ENCODE measurements at places on chromosomes 5 and 9. TPM values are rescaled to one million over a fixed set of nuclear protein-coding genes. Genes with fewer than 3 reads are reported as not detected.
A peak's percentile ranks its signal among the peaks of the same experiment; 100 is the strongest.

IL5 gene
- not detected for total RNA-seq

CDX1 gene
- total RNA-seq: not detected

PIK3R1 gene
- 87.0 TPM for total RNA-seq

SPINK7 gene
- total RNA-seq: not detected

ANKRD31 gene
- total RNA-seq: 0.08 TPM

KCNMB1 gene
- 0.83 TPM for total RNA-seq

DNA sequence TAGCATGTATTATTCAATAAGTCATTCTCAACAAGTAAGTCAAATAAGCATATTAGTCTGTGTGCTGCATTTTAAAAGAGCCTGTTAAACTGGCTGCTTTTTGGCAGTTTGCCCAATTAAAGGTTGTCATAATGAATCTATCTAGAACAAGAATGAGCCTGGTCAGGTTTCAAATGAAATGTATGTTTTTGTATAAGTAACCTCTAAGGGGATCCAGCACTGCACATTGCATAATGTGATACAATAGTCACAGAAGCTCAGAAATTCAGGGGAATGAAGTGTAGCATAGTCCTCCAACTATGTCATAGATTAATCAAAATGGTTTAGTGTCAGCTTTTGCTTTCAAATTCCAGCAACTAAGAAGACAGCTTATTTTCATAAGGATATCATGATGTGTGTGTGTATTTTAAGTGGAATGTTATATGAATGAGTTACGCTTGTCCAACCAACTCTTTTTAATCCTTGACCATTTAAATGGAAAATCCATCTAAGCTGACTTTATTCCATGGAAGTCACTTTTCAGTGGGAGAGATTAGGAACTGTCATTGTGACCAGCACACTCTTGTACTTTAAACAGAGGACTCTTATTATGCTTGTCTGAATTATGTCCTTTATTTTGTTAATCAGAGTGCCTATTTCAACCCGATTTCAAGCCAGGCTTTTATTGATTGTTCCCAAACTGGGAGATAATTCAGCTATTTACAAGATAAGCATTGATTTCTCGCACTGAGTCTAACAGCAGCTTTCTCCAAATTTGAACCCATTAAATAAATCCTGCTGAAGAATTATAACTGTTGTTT, 283.9 kb upstream of the ADAMTSL1 start:
- no peaks in the 10 kb centered on the region for H3K36me3 ChIP-seq
- DNase-seq: no peak
- H3K4me3 ChIP-seq: no peak overlapping the region
- H3K27me3 ChIP-seq: no peaks in the 10 kb centered on the region
- no peak overlapping the region for H3K27ac ChIP-seq

GRCh38 chr5:67089200-67089725, 107.3 kb downstream of the CD180 start:
- no peak for DNase-seq
- no peaks in the 10 kb centered on the region for H3K4me1 ChIP-seq
- H3K36me3 ChIP-seq: peaks cover 7% of the 10 kb centered on the region
- no peaks in the 10 kb centered on the region for H3K27me3 ChIP-seq
- H3K4me3 ChIP-seq: no peak overlapping the region

- no peaks in the 10 kb centered on the region for H3K36me3 ChIP-seq
- H3K4me1 ChIP-seq: no peaks in the 10 kb centered on the region
- no peaks in the 10 kb centered on the region for H3K27me3 ChIP-seq
- H3K27ac ChIP-seq: no peak overlapping the region
- no peak for DNase-seq
Measured at GRCh38 chr9:9498846-9499245, 1114.0 kb downstream of the PTPRD start.

DNA sequence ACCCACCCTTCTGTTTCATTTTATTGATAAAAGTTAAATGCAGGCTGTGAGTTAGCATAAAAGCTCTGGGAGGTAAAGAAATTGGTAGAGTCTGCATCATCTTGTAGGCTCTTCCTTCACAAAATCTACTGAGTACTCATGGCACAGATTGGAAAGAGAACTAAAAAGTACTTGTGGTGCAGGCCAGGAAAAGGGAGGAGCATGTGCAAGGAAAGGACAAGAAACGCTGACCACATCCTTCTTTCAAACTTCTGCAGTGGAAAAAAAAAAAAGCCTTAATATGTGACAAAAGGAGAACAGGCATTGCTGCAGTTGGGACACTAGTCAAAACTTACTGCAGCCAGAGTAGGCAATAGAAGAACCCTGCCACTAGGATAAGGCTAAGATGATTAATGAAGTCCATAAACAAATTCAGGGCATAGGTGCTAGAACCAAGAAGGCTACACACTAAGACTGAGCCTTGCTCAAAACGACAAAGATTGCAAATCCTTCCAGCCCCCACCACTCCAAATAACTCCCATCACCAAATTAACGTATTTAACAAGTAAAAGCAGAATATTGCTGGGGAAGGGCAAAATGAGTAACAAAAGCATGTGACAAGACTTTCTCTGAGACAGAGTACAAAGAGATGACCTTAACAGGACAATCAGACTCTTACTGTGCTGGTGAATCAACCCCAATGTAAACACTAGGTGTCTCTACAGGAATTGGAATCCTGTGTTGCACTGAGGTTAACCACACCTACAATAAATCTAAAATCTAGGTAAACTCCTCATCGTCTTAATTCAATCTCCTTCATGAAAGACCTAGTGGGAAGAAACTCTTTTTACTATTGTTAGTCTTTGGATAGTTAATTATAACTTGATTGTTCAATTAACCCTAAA, 1024.8 kb downstream of the TLE1 start:
- no peak overlapping the region for H3K4me3 ChIP-seq
- H3K36me3 ChIP-seq: no peaks in the 10 kb centered on the region
- H3K27me3 ChIP-seq: no peaks in the 10 kb centered on the region
- DNase-seq: no peak

GRCh38 chr5:173751266-173751600, 134.8 kb upstream of the BOD1 start:
- DNase-seq: no peak
- no peak overlapping the region for H3K27ac ChIP-seq
- no peaks in the 10 kb centered on the region for H3K27me3 ChIP-seq
- no peaks in the 10 kb centered on the region for H3K4me1 ChIP-seq
- no peak overlapping the region for H3K4me3 ChIP-seq

- no peaks in the 10 kb centered on the region for H3K27me3 ChIP-seq
- no peak overlapping the region for H3K4me3 ChIP-seq
- no peak for DNase-seq
- no peak overlapping the region for H3K27ac ChIP-seq
- H3K4me1 ChIP-seq: no peaks in the 10 kb centered on the region
- H3K36me3 ChIP-seq: no peaks in the 10 kb centered on the region
Measured at GRCh38 chr5:647311-647710, 35.2 kb downstream of the CEP72 start.

GRCh38 chr5:91074615-91075014, 308.5 kb downstream of the ARRDC3 start:
- H3K4me3 ChIP-seq: no peak overlapping the region
- no peak for DNase-seq
- no peak overlapping the region for H3K27ac ChIP-seq

- H3K4me3 ChIP-seq: no peak overlapping the region
- DNase-seq: no peak
- H3K27me3 ChIP-seq: no peaks in the 10 kb centered on the region
Measured at GRCh38 chr5:178469975-178470759, 120.0 kb downstream of the COL23A1 start.

DNA sequence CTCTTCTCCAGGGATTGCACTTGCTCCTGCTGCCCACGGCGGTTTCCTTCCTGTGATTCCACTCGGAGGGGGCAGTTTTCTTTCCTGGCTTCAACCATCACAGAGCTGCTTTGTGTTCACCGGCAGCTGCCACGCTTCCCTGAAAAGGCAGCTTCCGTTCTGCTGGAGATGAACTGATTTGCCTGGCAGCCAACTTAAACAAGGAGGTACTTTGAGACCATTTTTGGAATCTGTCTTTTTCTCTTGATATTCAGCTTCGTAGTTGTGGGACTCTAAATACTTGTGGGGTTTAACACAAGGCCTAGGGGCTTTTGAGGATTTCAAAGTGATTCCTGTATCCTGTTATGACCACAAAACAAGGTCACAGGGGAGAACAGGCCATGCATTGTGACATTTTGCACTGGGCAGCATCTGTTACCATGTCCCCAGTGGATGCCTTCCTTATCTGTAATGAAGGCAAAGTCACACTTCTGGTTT, 192.0 kb downstream of the MTRR start:
- H3K4me3 ChIP-seq: no peak overlapping the region
- DNase-seq: no peak
- no peaks in the 10 kb centered on the region for H3K36me3 ChIP-seq
- H3K4me1 ChIP-seq: no peaks in the 10 kb centered on the region
- no peak overlapping the region for H3K27ac ChIP-seq

- peak; percentile 47 for DNase-seq
- H3K4me3 ChIP-seq: no peak overlapping the region
- no peaks in the 10 kb centered on the region for H3K36me3 ChIP-seq
- no peaks in the 10 kb centered on the region for H3K4me1 ChIP-seq
- H3K27ac ChIP-seq: no peak overlapping the region
Measured at GRCh38 chr9:138007918-138008841, 130.6 kb downstream of the CACNA1B start.

DNA sequence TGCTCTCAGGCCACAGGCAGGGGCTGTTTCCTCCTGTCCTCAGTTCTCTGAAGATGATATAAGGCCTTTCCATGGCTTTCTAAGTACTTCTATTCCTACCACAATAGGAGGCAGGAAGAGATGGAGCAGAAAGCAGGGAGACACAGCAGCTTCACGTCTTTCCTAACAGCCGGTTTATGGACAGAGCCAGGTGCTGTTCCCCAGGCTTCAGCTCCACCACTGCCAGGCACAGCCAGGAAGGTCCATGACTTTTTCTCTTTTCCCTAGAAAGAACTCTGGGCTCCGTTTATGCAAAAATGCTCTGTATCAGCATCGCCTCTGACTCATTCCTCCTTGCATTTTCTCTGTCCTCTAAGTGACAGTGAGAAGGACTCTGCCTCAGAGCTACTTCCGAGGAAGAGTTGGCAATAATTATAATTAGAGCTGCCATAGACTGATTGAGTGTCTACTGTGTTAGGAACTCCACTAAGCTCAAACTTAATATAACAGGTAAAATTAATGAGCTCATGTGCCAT, 478.5 kb downstream of the RASEF start:
- no peaks in the 10 kb centered on the region for H3K27me3 ChIP-seq
- H3K4me1 ChIP-seq: no peaks in the 10 kb centered on the region
- no peaks in the 10 kb centered on the region for H3K36me3 ChIP-seq
- no peak overlapping the region for H3K27ac ChIP-seq
- DNase-seq: no peak

GRCh38 chr5:80935811-80936385, 24.3 kb upstream of the RASGRF2 start:
- no peak for DNase-seq
- no peaks in the 10 kb centered on the region for H3K4me1 ChIP-seq
- H3K36me3 ChIP-seq: no peaks in the 10 kb centered on the region

DNA sequence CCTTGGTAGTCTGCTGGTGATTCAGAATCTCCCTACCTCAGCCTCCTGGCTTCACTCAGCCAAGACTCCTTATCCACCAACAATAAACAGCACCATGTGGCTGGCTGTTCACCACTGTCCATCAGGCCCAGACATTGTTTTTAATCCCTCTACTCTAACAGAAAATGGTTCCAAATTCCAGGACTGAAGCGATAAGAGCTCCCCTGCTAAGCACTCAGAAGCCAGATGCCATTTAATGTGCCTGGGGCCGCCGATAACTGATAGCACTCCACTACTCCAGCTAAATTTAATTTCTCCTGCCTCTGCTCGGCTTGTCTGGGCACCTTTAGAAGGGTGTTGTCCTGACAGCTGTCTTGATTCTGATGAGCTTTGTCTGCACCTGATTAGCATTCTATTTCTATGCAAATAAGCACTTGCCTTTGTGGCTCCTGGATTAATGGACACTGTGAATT, 47.1 kb downstream of the ZNF622 start:
- peak overlapping the region; percentile 70 for H3K27ac ChIP-seq
- no peaks in the 10 kb centered on the region for H3K36me3 ChIP-seq
- no peak overlapping the region for H3K4me3 ChIP-seq
- H3K4me1 ChIP-seq: no peaks in the 10 kb centered on the region
- H3K27me3 ChIP-seq: no peaks in the 10 kb centered on the region

DNA sequence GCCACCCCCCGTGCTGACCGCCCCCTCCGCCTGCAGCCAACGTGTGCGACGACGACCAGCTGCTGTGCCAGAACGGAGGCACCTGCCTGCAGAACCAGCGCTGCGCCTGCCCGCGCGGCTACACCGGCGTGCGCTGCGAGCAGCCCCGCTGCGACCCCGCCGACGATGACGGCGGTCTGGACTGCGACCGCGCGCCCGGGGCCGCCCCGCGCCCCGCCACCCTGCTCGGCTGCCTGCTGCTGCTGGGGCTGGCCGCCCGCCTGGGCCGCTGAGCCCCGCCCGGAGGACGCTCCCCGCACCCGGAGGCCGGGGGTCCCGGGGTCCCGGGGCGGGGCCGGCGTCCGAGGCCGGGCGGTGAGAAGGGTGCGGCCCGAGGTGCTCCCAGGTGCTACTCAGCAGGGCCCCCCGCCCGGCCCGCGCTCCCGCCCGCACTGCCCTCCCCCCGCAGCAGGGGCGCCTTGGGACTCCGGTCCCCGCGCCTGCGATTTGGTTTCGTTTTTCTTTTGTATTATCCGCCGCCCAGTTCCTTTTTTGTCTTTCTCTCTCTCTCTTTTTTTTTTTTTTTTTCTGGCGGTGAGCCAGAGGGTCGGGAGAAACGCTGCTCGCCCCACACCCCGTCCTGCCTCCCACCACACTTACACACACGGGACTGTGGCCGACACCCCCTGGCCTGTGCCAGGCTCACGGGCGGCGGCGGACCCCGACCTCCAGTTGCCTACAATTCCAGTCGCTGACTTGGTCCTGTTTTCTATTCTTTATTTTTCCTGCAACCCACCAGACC, 80.2 kb downstream of the NTNG2 start:
- H3K4me3 ChIP-seq: peak overlapping the region; percentile 67
- DNase-seq: no peak
- H3K4me1 ChIP-seq: peaks cover 18% of the 10 kb centered on the region
- H3K27ac ChIP-seq: peak overlapping the region; percentile 66

DNA sequence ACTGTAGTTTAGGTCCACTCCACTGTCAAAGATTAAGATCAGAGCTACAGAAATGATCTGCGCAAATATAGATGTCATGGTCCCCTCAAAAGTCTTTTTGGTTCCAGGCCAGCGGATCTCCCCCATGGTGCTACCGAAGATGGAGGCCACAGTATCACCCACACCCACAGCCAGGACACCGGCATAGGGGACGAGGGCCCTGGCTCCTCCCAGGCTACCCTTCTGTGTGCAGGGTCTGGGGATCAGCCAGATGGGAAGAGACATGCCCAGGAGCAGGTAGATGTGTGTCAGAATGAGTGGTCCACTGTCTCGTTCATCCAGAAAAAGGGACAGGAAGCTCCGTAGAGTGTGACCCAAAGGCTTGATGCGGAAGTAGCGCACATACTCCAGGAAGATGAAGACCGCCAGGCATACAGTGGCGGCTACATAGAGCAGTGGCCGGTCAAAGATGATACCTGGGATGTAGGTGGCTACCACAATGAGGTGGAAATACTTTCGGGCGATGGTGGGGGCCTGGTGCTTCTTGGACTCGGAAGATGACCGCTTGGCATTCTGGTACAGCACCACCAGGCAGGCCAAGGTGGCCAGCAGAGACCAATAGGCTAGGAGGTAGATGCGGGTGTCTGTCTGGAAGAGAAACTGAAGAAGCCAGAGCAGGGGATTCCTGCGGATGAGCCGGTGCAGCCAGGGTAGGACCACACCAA, 1.5 kb downstream of the DOLK start:
- no peaks in the 10 kb centered on the region for H3K27me3 ChIP-seq
- no peak for DNase-seq
- H3K27ac ChIP-seq: no peak overlapping the region

All from right atrium auricular region (tissue), 2 donors.